ENCODE measurements at places on chromosomes 12 and 14.

DNA sequence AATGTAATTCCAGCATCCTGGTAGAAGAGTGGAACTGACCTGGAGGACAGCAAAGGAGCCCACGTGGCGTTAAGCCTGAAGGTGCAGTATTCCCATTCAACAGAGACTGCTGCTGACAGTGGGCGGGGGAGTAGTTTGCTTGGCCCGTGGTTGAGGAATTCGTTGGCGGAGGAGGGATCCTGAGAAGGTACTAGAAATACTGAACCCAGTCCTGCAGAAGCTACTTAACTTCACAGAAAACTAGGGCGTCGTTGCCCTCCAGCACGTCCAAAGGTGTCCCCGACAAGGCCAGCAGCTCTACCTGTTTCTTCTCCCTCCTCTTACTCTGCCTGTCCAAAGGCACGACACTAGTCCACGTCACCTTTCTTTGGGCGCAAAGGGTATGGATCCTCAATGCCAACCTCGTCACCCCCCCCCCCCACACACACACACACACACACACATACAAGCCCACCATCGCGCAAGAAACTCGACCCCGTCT lies 303 bp downstream of the PUS7L start:
- DNase-seq: peak; percentile 21

DNA sequence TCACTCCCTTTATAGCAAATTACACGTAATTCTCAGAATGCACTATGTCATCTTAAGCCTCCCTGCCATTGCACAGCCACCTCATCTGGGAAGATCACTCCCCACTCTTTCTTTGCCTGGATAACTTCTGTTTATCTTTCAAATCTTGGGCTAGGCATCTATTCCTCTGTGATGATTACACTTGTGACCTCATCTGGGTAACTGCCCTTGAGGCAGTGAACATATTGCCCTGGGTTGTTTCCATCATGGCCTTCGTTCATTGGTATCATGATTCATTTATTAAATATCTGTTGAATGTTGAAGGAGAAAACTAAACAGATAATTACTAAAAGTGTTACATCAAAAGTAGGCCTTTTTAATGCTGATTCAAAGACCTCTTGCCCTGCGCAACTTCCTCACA lies 26.2 kb upstream of the PDE3A start:
- peak; percentile 80 for DNase-seq

DNA sequence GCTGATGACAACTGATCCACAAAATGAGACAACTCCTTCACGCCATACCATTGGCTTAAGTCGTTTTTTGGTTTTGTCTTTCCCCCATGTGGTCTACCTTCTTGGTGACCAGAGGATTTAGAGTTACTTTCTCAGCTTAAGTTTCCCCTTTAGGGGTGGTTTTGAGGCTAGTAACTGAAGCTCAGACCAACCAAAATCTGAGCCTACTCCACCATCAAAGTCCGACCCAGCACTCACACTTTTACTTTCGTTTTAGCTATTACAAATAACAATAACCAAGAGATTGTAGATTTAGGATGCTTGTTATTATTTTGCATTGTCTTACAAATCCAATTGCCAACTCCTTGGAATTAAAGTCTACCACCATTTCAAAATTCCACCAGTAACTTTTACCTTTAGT lies 130.6 kb upstream of the MDM1 start:
- no peak for DNase-seq

- no peak for DNase-seq
These were observed 912.9 kb downstream of the DIO2 start for GRCh38 chr14:79298373-79298772.

DNA sequence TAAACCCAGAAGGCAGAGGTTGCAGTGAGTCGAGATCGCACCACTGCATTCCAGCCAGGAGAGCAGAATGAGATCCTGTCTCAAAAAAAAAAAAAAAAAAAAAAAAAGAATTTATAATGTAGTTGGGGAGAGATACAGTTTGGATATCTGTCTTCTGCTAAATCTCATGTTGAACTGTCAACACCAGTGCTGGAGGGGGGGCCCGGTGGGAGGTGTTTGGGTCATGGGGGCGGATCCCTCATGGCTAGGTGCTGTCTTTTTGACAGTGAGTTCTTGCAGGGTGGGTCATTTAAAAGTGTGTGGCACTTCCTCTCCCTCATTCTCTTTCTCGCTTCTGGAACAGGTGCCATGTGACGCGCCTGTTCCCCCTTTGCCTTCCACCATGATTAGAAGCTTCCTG lies 32.8 kb downstream of the CLIP1 start:
- DNase-seq: no peak

DNA sequence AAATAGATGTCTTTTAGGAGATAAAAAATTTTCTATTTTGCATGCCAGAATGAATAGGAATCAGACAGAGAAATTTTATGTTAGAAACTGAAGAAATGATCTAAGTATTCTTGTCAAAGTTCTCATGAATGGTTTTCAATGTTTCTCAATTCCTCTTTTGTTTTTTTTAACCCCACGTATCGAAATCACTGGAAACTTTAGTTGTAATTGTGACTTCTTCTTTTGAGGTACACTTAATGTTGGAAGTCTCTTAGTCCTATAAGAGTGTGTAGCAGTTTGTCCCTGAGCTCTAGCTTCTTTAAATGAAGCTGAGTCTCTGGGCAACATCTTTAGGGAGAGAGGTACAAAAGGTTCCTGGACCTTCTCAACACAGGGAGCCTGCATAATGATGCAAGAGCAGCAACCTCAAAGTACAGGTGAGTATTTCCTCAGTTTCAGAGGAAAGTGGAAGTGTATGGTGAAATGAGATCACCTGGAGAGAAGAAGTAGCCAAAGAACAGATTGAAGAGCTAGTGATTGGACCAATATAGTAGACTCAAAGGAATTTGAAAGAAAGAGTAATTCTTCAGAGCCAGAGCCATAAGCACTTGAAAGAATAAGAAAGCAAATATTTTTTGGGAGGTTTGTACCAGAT lies at the start of gene CLEC6A:
CLEC6A (plus strand) TSS at position 236 of the 634 bp plus-strand sequence; CDS start at position 386, 150 bp downstream.
- no peak for DNase-seq

DNA sequence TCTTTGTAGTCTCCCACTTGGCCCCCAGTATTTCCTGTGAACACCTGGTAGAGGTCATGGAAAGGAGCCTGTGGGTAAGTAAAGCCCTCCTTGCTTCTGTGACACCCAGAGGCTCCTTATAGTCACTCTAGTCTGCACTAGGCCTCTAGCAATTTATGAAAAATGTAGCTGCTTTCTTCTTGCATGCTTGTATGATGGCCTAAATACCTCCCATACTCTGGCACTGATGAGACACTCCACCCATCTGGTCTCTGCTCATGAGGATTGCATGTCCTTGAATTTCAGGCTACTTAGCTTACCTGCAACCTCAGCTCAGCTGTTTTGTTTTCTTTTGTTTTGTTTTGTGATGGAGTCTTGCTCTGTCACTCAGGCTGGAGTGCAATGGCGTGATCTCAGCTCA lies 4.6 kb upstream of the A2ML1 start:
- DNase-seq: no peak

- no peak for DNase-seq
These were observed 98.2 kb downstream of the SSPN start for GRCh38 chr12:26293612-26294011.

DNA sequence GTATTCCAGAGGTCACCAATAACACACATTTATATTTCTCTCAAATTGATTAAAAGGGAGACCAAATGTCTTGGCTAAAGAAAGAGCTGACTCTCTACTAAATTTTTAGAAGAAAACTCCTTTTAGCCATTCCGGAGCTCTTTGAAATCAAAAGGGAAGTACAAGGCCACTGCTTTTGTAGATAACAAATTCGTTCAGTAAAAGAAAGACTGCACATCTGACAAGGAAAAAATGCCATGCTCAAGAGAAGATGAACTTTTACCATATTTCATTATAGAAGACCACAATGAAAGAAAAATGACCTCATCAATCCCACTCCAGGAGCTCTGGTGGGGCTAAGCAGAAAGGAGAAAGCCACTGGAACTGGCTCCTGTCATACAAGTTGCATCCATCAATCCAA lies 57.6 kb downstream of the SPTSSA start:
- no peak for DNase-seq

DNA sequence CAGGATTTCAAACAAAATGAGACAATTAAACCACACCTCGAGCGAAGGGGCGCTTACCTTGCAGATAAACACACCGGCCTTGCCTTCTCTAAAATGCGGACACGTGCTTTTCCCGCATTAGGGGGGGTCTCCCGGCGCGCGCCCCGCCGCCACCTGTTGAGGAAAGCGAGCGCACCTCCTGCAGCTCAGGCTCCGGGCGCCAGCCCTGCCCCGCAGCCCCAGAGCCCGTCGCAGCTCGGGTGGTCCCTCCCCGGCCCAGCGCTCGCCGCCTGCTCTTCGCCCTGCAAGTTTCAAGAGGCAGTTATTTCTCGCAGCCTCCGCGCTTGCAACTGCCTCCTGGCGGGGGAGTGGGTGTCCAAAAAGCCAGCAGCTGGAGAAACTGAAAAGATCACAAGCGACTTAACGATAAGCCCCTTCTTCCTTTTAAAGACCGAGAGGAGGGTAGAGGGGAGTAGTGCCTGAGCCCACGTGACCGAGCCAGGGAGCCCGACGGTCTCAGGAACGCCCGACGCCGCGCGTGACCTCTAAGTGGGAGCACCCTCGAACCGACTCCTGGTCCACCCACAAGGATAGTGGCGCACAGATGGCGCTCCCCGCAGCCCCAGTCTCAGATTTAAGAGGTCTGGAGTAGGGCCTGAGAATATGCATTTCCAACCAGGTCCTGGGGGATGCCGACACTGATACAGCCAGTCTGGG lies at the start of gene ESR2:
ESR2 (minus strand) TSS at position 396 of the 696 bp plus-strand sequence. CDS start 11,386 bp downstream, outside the sequence.
- DNase-seq: peak; percentile 22

DNA sequence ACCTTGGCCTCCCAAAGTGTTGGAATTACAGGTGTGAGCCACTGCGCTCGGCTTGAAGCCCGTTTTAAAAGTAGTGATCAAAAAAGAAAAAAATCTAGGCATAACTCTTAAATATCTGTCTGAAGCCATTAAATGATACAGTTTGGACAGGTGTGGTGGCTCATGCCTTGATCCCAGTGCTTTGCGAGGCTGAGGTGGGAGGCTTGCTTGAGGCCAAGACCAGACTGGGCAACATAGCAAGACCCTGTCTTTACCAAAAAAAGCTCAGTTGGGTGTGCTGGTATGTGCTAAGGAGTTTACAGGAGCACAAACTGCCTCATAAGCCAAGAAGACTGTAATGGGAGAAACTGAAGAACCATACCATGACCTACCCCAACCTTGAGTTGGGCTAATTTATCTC lies 26.0 kb downstream of the SYNE2 start:
- DNase-seq: no peak
